ELF-1 (cell line): ENCODE measurements at places on chromosomes 1 and 21.

GRCh38 chr1:161505686-161506085 lies 429 bp downstream of the FCGR2A start:
- DNase-seq = no peak

GRCh38 chr1:170734412-170735175 lies 70.7 kb downstream of the PRRX1 start:
- no peak for DNase-seq

- DNase-seq = no peak
These were observed 40.1 kb downstream of the S100A10 start for GRCh38 chr1:151953409-151954094.

DNA sequence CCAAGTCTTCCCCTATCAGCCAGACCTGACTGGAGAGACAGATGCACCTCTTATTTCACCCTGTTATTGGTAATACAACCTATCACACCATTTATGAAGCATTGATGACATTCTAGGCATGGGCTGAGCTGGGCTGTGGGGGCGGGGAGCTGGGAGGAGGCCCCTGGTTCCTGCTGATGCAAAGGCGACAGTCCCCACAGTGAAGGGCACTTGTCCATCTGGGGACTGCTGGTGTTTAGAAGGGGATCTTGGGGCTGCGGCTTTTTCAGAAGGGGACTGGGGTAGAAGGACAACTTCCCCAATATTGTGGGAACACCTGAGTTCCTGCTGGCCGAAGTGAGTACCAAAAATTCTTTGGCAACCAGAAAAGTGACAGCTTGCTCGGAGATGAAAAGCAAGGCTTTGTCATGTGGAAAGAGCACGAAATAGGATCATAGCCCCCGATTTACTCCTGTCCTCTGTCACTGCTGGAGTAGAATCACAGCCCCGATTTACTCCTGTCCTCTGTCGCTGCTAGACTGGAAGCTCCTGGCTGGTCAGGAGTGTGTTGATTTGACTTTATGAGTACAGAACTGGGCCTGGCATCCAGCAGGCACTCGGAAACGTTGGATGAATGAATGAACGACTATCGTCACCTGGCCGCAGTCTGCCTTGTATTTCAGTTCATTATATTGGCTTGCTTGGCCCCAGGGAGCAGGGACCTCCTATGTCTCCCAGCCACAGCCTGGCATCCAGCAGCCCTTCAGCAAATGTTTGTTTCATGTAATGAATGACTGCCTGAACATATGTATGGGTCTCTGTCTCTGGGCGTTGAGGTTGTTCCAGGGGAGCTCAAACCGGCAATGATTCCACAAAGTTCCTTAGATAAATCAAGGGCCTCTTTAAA lies 16.5 kb upstream of the ETV3L start:
- no peak for DNase-seq

DNA sequence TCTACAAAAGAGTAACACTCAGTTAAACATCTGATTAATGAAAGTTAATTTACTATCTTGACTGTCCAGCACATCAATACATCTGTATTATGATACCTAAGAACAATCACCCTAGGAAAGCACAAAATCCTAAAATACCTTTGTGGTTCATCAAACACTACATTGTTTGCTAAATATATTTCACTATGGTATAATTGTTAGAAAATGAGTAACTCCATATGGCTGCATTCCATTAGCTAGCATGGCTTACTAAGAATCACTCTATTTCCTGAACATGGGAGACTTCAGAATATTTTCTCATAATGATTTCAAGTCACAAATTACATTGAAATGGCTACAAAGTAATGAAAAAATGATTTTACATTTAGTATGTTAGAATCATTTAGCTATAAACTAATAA lies 12.5 kb downstream of the TRMT1L start:
- no peak for DNase-seq

DNA sequence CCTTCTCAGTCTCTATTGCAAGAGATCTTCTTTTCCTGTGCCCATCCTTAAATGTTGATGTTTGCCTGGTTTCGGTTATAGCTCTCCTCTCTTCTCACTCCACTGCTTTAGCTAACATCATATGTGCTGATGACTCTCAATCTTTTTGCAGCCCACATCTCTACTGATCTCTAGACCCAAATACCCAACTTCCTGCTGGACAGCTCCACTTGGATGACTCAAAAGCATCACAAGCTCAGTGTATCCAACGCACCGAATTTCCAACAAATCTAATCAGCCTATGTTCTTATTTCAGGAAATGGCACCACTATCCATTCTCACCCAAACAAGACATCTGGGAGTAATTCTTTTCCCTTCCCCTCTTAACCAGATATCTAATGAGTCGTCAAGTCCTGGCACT lies 79.1 kb upstream of the ARTN start:
- DNase-seq = no peak
